ENCODE measurements at places on chromosomes 7 and 10.

- no peak for DNase-seq
Measured at GRCh38 chr7:83155407-83155806, 7.3 kb downstream of the PCLO start.

- no peak for DNase-seq
Measured at GRCh38 chr10:103969436-103969835, 2.5 kb downstream of the SLK start.

DNA sequence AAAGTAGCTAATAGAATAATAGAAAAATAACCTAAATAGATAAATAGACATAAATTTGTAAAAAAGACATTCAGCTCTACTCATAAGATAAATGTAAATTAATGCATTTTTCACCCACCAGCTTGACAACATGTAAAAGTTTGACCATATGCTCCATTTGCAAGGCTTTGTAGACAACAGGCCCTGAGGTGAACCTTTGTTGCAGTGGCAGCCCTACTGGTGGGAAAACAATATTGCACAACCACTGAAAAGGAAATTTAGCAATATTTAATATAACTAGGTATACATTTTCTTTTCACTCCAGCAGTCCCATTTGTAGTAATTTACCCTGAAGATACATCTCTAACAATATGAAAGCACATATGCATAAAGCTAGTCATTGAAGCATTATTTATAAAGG lies 39.0 kb upstream of the ADRA2A start:
- no peak for DNase-seq

DNA sequence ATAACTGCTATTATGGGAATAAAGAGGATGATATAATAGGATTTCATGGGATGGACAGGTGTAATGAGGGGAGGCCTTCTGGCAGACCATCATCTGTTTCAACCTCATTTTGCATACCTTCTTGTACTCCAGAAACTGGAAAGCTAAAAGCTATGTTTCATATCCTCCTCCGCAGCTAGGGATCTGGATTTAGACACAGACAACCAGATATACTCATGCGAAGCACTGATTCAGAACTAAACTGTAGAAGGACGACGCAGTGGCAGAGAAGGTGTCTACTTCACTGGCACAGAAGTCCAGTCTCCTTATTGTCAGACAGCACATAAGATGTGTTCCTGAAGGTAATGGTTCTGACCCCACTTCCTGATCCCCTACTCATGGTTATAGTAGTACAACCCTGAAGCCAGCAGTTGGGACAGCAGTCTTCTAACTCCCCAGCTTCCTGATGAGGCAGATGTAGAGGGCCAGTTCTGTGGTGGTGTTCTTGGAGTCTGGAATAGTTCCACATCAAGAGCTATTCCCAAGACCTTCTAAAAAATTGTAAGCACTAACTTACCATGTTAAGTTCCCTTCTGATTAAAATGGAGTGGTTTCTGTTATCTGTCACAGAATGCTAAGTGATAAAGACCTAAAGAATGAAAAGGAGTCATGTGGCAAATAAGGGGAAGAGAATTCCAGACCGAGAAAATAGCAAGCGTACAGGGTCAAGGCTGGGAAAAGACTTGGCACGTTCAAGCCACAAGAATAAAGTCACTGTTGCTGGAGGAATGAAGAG lies 550.3 kb downstream of the GRM8 start:
- no peak for DNase-seq

GRCh38 chr10:16745061-16745460 lies 72.2 kb downstream of the RSU1 start:
- no peak for DNase-seq

All from stimulated activated CD4-positive, alpha-beta T cell treated with anti-CD3 and anti-CD28 coated beads, Interleukin-4, amount 100 ng/mL, for 1 hour (primary cell).